ENCODE measurements at places on chromosomes 13 and 19. TPM values are rescaled to one million over a fixed set of nuclear protein-coding genes. Genes with fewer than 3 reads are reported as not detected.

GRCh38 chr19:14840206-14840605 lies 5.2 kb upstream of the OR7A5 start:
- no peak for DNase-seq

DNA sequence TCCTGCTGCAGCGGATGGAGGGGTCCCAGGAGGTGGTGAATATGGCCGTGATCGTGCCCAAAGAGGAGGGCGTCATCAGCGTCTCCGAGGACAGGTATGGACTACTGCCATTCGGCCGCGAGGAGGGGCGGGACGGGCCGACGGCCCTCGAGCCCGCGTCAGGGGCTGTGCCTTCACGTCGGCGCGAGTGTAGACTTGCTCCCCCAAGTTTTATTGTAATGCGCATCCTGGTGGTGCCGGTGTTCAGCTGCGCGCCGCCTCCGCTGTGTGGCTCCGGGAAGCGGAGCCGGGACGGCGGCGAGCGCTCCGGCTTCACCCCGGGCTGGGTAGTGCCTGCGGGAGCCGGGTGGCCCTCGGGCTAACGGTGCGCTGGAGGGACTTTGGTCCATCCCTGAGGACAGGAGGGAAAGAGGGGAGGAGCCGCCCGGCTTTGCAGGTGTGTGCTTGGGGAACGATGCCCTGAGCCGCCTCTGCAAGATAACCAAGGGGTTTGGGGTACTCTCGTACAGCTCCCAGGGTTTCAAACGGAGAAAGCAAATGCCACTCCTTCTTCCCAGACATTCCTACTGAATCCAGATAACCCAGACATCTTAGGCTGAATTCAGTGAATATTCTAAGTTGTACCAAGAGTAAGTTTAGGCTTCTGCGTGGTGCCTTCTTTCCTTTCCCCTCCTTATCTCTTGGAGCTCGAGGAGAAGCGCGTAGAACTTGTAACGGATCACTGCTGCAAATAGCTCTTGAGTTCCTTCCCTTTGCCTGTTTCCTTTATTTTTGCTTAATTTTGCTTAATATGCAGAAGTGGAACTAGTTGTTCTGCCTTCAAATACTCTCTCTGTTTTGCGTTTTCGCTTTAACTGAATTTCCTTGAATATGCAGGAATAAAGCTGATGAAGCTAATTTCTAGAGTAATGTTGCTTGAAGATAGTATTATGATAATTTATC lies 740 bp downstream of the WDFY2 start:
- no peak for DNase-seq

NXNL1 gene
- polyA plus RNA-seq = not detected

SBK3 gene
- polyA plus RNA-seq = 0.12 TPM

DNA sequence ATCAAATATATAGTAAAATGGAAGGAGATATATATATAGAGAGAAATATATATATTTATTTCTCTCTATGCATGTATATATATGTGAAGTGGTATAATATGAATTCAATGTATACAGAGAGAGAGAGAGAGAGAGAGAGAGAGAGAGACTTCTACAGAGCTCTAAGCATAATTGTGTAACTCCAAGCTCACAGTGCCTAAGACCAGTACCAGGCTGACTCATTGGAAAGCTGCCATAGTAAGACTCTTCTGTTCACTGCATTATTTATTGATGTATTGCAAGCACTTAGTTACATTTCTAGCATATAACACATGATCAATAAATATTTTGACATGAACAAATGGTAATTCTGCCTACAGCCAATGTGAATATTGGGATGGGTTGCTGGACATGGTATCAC lies 1734.7 kb downstream of the SLITRK1 start:
- DNase-seq = no peak

KCNRG gene
- 2.0 TPM for polyA plus RNA-seq

DNA sequence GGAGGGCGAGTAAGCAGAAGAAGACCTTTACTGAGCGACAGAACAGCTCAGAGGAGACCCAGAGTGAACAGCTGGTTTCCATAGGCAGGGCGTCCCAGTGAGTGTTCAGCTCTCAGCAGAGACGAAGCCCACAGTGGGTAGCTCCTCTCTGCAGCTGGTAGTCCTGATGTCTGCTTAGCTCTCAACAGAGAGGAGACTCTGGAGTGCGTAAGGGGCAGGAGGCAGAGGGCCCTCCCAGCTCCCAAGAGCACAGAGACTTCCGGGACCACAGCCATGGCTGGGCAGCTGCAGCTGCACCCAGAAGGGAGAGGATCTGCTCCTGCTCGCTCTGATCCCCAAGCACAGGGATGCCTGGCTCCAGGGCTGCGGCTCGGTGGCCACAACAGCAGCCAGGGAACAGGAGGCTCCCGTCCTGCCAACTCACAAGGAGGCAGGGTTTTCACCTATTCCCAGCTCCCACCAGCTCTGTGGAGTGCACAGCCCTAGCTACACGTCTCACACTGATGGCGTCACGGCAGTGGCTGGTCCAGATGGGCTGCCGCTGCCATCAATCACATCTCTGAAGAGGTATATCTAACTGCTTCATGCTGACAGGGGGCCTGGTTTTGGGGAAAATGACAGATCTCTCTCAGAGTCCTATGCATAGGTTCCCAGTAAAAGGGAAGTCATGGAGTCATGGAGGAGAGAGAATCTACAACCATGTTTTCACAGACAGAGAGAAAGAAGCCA lies 2660.1 kb upstream of the PCDH20 start:
- DNase-seq = no peak
